Upper lobe of right lung (tissue), 1 donor: ENCODE measurements at places on chromosomes 12 and 14.

GRCh38 chr14:42869681-42870080, 1263.0 kb downstream of the LRFN5 start:
- no peak for DNase-seq

DNA sequence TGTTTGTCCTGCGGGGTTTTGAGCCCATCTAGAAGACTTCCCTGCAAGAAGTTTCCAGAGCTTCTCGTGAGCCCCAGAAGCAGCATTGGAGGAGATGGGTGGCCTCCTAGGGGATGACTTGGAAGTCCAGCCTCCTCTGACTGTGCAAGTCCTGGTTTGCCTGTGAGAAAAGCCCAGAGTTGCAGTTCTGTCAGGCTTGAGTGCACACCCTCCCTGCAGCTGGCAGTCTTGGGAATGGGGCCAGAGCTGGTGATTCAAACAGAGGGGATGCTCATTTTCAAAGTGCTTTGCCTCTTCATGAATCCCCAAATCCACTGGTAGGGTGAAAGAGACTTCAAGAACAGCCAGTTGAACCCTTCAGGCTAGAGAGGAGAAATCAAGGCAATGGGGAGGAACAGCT, 3.9 kb upstream of the PPP1R1A start:
- no peak for DNase-seq

- no peak for DNase-seq
Measured at GRCh38 chr14:21019366-21019765, 5.5 kb downstream of the NDRG2 start.

DNA sequence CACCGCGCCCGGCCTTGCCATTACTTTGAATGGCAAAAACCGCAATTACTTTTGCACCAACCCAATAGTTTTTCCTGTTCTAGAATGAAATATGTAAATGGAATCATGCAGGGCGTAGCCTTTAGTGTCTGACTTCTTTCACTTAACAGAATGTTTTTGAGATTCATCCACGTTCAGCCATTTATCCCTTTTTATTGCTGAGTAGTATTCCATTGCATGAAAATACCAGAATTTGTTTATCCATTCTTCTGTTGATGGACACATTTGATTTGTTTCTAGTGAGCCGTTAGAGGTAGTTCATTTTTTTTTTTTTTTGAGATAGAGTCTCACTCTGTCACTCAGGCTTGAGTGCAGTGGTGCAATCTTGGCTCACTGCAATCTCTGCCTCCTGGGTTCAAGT, 90.6 kb downstream of the SLC25A47 start:
- no peak for DNase-seq

GRCh38 chr12:49279706-49280159, 14.9 kb downstream of the TUBA1C start:
- no peak for DNase-seq

- DNase-seq = no peak
Measured at GRCh38 chr12:21337453-21337852, 2.7 kb upstream of the SLCO1A2 start.

DNA sequence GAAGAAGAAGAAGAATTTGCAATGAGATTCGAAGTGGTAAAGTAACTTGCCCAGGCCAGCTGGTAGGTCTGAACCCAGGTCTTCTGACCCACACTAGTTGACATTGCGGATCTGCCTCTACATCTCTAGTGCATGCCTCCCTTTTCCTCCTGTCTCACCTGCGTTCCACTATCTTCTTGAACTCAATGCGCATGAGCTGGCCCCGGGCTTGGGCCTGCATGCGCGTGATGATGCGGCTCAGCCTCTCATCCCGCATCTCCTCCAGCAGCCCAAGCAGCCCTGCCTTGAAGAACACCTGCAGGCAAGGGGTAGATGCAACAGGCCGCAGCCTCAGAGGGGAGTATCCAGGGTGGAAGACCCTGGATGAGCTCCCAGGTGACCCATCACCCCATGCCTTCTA, 11.9 kb downstream of the MYH6 start:
- no peak for DNase-seq

GRCh38 chr12:108819920-108820706, 37.3 kb downstream of the SSH1 start:
- DNase-seq = no peak

DNA sequence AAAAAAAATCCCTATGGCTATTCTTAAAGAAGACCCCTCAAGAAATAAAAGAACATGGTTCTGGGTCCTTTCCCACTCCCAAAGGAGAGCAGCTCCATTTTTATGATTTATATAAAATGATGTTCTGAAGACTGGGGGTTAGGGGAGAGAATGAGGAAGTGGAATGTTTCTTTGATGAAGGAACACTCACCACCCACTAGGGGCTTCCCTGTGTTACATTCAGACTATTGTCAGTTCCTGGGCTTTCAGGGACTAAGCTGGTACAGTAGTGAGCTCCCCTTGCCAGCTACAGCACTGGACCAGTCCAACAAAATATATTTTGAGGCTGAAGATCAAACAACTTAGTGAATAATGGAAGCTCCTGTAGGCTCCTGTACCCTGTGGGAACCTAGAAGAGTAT, 98.9 kb downstream of the HMGA2 start:
- no peak for DNase-seq

DNA sequence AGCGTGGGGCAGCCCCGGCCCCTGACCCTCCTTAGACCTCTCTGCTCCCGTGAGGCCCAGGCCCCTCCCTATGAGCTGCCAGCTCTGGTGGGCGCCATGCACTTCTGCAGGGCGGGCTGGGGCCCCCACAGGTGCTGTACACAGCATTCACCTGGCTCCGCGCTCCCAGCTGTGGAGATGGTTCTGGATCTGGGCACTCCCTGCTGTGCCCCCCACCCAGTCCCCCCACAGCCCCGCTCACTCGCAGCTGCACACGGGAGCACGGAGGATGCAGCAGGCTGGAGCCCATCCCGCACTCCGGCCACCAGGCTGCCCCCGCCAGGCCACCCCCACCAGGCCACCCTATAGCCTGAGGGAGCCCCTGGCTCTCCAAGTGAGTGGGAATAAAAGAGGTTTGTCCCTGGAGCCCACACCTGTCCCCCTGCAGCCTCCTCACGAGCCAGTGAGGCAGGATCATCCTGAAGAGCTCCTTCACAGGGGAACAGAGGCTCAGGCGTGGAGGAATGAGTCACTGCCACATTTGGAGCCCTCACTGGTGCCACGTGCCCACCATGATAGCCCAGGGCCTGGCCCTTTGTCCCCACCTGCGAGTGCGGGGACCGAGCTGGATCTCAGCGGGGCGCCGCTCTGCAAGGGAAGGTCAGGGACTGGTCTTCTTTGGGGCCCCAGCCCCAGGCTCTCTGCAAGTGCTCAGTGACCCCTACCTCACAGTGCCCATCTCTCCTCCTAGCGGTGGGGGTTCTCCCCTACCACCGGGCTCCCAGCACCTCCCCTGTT, 1.9 kb downstream of the ADSS1 start:
- no peak for DNase-seq

- no peak for DNase-seq
Measured at GRCh38 chr14:74940956-74941565, 14.3 kb downstream of the PGF start.

DNA sequence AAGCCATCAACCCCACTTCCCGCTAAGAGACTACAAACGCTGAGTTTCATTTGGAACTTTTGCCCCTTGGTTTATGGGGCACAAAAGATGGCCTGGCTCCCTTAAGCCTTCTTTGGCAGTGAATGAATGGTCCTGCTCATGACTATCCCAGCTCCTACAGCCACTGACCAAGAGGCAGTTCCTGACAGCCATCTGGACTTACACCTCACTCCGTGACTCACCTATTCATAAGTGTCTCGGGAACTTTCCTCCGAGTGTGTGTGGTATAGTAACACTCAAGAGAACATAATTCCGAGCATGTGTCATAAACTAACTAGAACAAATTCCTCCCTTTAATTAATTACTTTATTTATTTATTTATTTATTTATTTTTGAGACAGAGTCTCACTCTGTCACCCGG, 51.9 kb upstream of the NUDT4 start:
- DNase-seq = no peak

GRCh38 chr12:31228811-31229792, 96.8 kb downstream of the SINHCAF start:
- DNase-seq = no peak

DNA sequence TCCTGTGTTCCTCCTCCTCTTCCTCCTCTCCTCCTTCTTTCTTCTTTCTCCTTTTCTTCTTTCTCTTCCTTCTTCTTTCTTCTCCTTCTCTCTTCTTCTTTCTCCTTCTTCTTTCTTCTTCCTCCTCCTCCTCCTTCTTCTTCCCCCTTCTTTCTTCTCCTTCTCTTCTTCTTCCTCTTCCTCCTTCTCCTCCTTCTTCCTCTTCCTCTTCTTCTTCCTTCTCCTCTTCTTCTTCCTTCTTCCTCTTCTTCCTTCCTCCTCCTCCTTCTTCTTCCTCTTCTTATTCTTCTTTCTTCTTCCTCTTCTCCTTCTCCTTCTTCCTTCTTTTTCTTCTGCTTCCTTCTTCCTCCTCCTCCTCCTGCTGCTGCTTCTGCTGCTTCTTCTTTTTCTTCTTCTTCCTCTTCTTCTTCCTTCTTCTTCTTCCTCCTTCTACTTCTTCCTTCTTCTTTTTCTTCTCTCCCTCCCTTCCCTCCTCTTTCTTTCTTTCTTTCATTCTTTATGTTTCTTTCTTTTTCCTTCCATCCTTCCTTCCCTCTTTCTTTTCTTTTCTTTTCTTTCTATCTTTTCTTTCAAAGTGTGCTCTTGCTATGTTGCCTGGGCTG, 19.0 kb downstream of the C12orf71 start:
- DNase-seq = no peak

DNA sequence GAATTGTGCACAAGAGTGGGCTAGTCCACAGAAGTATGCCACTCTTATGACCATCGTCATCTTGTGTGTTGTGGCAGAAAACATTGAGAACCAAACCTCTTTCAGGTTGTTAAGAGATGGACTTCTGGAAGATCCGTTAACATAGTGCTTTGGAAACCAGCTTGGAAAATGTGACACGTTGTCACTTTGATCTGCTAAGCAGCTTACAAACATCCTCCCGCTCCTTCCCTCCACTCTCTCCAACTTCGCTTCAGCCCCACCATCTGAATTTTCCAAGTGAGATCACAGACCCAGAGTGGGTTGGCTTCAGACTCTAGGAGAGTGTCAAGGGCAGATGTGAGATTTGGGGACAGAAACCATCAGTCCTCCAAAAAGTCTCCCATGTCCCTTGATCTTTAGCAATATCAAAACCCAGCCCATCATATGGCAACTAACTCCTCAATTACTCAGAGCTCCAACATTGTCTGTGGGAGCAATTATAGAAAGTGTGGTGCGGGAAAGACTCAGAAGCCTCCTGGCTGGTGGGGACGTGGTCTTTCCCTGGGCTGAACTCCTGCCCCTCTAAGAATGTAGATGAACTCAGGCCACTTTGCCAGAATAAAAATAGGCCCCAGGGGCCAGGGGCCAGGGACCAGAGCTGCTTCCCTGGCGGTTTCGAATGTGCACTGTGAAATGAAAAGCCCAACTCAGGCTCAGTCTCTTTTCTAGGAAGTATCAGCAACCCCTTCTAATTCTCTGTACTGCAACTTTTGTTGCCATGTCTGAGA, 129.5 kb downstream of the SLC38A6 start:
- DNase-seq = no peak

DNA sequence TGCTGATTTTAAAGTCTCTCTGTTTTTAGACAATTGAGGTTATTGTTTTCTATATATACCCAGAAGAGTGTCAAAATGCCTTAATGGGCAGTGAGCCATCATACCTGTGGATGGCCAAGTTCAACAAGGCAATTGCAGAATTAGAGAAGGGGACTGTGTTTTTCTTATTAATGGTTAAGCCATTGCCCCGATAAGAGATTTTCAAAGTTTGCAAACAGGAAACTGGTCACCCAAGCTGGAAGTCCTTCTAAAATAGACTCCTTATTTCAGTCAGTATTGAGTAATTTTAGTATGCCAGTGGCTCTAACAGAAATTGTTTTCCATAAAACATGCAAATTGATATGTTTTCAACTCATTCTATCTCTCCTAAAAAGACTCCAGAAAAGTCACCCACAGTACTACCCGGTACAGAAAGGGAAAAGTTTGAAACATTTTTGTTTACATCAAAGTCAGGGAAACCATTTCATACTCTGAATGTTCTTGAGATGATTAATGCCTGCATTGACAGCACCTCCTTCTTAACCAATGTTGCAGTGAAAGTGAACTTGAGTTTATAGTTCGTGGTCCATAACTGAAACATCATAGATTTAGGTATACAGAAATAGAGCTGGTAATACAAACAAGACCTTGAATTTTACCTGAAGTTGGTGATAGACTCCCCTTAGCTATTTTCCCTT, 191.1 kb downstream of the TMX1 start:
- DNase-seq = no peak

GRCh38 chr14:90253826-90254225, 2.5 kb upstream of the PSMC1 start:
- DNase-seq = no peak

GRCh38 chr12:47818467-47819137, 1.1 kb downstream of the HDAC7 start:
- peak; percentile 74 for DNase-seq

GRCh38 chr12:52682938-52683574, 2.8 kb upstream of the KRT1 start:
- no peak for DNase-seq

- DNase-seq = peak; percentile 64
Measured at GRCh38 chr12:111444314-111444924, 38.7 kb downstream of the SH2B3 start.
